Activated T-helper 2 cell treated with anti-CD3 and anti-CD28 coated beads, Interferon-gamma antibody, Interleukin-2, Interleukin-4, amounts not matched to agents 10 μg/mL and 5 μg/mL and 100 μg/mL, durations not matched to agents 14 hours and 24 hours and 36 hours (primary cell): ENCODE measurements at places on chromosomes 2 and 18. TPM values are rescaled to one million over a fixed set of nuclear protein-coding genes. Genes with fewer than 3 reads are reported as not detected.

The CASP10 gene
- total RNA-seq, result 14.3 and 17.3 TPM in 2 replicates

The IL1A gene
- total RNA-seq, result 6.8 and 7.0 TPM in 2 replicates

The TMEM182 gene
- 3.2 and 4.1 TPM in 2 replicates for total RNA-seq

The SLC38A11 gene
- total RNA-seq, result not detected in 2 replicates

The CD8B2 gene
- not detected in 2 replicates for total RNA-seq

The IL36RN gene
- not detected in 2 replicates for total RNA-seq

The ADD2 gene
- 3.1 and 3.2 TPM in 2 replicates for total RNA-seq

- H3K27me3 ChIP-seq, result no peaks in the 10 kb centered on the region
- no peaks in the 10 kb centered on the region for H3K36me3 ChIP-seq
- DNase-seq, result no peak
- H3K4me3 ChIP-seq, result no peak overlapping the region
- no peaks in the 10 kb centered on the region for H3K4me1 ChIP-seq
Measured at GRCh38 chr18:7924616-7925015, 357.5 kb downstream of the PTPRM start.

DNA sequence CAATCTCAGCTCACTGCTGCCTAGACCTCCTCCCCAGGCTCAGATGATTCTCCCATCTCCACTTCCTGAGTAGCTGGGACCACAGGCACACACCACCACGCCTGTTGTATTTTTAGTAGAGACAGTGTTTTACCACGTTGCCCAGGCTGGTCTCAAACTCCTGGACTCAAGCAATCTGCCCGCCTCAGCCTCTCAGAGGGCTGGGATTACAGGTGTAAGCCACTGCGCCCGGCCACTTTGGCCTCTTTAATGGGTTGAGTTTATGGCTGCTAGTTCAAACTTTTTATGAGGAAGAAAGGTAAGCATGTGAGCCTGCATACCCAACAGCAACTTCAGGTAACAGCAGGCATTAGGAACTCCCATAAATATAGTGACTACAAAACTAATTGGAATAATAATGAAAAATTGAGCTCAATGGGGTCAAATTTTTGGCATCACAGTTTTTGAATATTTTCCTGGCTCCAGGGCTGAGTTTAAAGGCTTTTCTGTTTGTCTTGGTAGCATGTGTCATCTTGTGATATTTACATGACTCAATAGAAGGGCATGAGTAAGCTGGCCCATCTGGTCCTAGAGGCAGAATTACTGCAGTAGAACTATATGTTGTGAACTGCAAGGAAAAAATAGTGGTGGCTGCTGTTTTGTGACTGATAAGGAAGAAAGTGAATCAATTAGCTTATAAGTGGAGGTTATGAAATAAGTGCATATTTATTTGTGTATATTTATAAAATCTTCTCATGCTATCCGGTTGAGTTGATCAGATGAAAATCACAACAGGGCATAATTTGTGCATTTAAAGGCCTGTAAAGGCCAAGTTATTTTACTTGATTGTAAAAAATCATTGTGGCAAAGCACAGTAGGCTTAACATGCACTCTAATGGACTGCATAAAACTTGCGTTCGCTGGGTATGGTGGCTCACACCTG, 24.8 kb downstream of the GALM start:
- H3K36me3 ChIP-seq, result peaks cover 84% of the 10 kb centered on the region
- H3K27ac ChIP-seq, result peak overlapping the region; percentile 84
- H3K4me3 ChIP-seq, result no peak overlapping the region
- no peaks in the 10 kb centered on the region for H3K27me3 ChIP-seq
- peaks cover 45% of the 10 kb centered on the region for H3K4me1 ChIP-seq
- DNase-seq, result no peak

GRCh38 chr18:79915161-79916127, 36.0 kb downstream of the SLC66A2 start:
- H3K27me3 ChIP-seq, result no peaks in the 10 kb centered on the region
- DNase-seq, result no peak
- H3K27ac ChIP-seq, result no peak overlapping the region
- peaks cover 17% of the 10 kb centered on the region for H3K4me1 ChIP-seq

GRCh38 chr2:235709969-235710879, 216.4 kb downstream of the AGAP1 start:
- H3K27ac ChIP-seq, result no peak overlapping the region
- no peaks in the 10 kb centered on the region for H3K36me3 ChIP-seq
- H3K27me3 ChIP-seq, result no peaks in the 10 kb centered on the region
- no peak overlapping the region for H3K4me3 ChIP-seq
- no peaks in the 10 kb centered on the region for H3K4me1 ChIP-seq

GRCh38 chr2:73415906-73416305, 30.3 kb downstream of the ALMS1 start:
- H3K36me3 ChIP-seq, result peaks cover 7% of the 10 kb centered on the region
- no peak overlapping the region for H3K4me3 ChIP-seq
- DNase-seq, result no peak
- peaks cover 8% of the 10 kb centered on the region for H3K4me1 ChIP-seq
- H3K27me3 ChIP-seq, result no peaks in the 10 kb centered on the region
- no peak overlapping the region for H3K27ac ChIP-seq

- no peak overlapping the region for H3K4me3 ChIP-seq
- no peak for DNase-seq
- no peaks in the 10 kb centered on the region for H3K27me3 ChIP-seq
Measured at GRCh38 chr2:238699307-238700116, 148.4 kb upstream of the TWIST2 start.

DNA sequence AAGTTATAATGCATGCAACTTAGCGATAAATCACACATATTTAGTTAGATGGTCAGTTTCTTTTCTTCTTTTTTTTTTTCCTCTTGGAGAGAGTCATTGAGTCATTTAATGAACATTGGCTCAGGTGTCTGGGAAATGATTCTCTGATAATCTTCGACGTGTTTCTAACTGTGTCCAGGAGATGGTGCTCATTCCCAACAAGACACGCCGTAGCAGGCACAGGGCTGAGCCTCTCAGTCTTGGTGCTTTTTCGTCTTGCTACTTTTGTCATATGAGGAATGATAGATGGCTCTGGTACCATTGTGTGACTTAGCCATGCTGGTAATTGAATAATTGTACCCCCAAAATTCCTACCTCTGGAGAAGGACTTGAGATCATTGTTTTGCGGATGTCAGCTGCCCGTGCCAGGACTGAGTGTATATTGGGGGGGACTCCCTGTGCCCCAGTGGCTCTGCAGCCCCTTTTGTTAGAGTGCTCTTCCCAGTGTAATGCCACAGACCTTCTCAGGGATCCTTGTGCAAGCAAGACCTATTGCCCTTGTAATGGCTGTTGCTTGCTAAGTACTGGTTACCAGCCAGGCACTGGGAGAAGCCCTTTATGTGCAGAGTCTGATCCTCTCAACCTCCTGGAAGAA, 107.6 kb upstream of the CYRIA start:
- H3K27me3 ChIP-seq, result peaks cover 18% of the 10 kb centered on the region
- H3K36me3 ChIP-seq, result no peaks in the 10 kb centered on the region
- H3K4me3 ChIP-seq, result no peak overlapping the region
- no peak overlapping the region for H3K27ac ChIP-seq

DNA sequence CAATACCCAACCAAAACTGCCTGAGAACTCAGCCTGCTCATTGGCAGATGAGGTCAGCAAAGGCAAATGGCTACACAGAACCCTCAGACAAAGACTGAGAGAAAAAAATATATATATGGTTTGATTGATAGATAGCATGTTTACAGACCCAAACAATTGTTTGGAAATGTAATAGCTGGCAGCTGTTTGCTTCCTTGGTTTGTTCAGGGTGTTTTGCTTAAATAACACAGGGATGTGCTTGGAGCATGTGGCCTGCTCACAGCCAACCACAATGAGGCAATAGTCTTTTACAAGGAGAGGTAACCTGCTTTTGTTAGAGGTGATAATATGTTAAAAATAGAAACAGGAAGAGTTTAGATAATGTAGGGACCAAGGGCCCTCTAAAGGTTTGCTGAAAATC, 84.5 kb downstream of the PDK1 start:
- peaks cover 23% of the 10 kb centered on the region for H3K4me1 ChIP-seq
- H3K4me3 ChIP-seq, result no peak overlapping the region
- H3K27ac ChIP-seq, result no peak overlapping the region
- no peak for DNase-seq
- H3K36me3 ChIP-seq, result no peaks in the 10 kb centered on the region
- H3K27me3 ChIP-seq, result no peaks in the 10 kb centered on the region
